Stimulated activated CD8-positive, alpha-beta memory T cell treated with anti-CD3 and anti-CD28 coated beads, Interleukin-15, amount 100 ng/mL, for 4 hours (primary cell): ENCODE measurements at places on chromosomes 4 and X.

GRCh38 chr4:73341454-73341853 is 62.6 kb upstream of the ALB start:
- DNase-seq = no peak

DNA sequence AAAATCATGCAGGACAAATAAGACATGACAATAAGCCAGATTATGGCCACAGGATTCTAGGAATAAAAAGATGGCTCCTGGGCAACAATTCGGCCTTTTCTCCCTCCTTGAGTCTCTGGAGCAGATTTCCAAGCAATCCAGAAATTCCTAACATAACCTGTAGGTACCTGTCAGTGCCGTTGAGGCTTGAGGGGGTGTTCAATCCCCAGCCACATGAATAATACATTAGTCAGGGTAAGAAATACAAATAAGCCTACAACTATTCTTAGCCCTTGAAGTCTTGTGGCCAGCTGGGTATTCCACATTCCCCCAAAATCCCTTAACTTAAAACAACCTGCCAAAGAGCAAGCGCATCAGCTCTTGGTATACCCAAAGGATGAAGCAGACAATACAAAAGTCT is 9.7 kb downstream of the CXorf38 start:
- no peak for DNase-seq

DNA sequence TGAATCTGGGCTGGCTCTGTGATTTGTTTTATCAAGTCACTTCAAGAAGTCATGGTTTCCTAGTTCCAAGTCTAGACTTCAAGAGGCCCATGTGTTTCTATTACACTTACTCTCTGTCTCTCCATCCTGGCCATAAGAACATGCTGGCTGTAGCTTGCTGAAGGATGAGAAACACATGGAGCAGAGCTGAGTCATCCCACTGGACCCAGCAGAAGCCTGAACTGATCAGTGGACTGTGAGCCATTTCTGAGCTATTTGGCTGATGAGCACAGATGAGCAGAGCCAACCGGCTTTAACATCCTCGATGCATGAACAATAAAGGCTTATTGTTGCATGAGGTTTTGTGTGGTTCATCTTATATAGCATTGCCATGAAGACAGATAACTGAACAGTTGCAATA is 290.6 kb upstream of the BOD1L1 start:
- DNase-seq = no peak

GRCh38 chr4:156388826-156389225 is 435.2 kb upstream of the CTSO start:
- no peak for DNase-seq

DNA sequence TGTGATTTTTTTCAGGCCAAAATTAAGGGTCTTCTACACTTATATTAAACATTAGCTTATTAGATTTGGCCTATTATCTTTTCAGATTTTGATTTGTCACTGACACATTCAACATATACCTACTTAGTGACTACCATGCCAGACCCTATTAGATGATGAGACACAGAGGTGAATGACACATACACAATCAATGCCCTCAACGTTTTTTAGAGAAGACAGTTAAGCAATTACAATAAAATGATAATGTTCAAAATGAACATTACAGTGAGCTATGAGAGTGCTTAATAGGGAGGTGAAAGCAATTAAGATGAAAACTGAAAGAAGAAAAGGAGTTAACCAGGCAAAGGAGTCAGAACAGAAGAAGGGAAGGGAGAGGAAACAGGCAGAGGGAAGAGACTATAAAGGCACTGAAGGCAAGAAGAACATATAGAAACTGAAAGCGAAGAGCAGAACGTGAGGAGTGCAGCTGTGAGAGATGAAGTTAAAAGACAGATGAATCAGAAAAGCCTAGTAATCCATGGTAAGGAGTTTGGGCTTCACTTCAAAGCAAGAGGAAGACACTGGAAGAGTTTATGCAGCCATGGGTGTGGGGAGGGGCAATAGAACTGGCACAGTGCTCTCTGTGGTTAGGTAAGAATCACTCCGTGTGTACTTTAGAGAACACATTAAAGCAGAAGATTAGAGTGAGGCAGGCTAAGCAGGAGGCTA is 119.0 kb downstream of the REELD1 start:
- DNase-seq = no peak

DNA sequence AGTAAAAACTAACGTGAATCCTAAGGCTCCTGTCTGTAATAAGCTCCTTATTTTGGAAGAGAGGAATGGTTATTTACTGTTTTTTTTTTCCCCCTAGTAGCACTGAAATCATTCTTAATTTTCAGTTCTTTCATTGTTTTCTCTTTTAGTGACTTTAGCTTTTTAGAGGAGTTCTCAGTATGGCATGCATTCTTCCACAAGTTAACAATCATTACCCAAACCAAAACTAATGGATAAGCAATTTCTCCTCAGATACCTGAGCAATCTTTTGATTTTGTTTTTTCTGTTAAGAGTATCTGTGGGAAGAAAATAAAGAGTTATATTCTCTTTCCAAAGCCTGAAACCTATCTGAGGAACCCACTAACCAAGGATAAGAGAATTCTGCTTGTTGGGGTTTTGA is 16.7 kb upstream of the PPA2 start:
- DNase-seq = no peak

GRCh38 chr4:65661471-65661870 is 8.8 kb downstream of the EPHA5 start:
- DNase-seq = no peak

GRCh38 chr4:20883677-20884076 is 183.4 kb downstream of the PACRGL start:
- DNase-seq = no peak

GRCh38 chrX:107447642-107448041 is 1.8 kb upstream of the FRMPD3 start:
- no peak for DNase-seq

DNA sequence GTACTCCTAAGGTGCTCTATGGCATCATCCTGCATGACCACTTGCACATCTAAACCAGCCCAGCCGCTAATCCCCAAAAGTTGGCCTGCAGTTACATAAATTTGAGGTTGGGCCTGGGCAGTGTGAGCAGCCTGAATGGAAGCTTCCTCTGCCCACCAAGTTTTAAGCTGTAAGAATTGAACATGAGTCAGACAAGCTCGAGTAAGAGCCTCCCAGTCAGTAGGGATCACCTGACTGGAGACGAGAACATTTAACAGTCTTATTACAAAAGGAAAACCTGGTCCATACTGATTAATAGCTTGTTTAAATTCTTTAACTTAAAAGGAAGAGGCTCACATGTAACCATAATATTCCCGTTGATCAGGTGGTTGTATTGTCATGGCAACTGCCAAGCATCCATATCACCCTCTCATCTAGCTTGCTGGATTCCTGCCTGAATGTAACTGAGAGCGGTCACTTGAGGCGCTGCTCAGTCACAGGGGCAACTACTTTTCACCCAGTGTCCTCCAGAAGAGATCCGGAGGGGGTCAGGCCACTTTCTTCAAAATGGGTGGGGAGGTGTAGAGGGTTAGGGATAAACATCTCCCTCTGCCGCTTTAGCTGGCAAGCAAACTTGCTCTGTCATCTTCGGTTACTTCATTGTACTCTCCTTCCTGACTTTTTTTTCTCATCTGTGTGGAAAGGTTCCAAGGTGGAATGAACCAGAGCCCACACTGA is 56.6 kb upstream of the WDR1 start:
- no peak for DNase-seq

DNA sequence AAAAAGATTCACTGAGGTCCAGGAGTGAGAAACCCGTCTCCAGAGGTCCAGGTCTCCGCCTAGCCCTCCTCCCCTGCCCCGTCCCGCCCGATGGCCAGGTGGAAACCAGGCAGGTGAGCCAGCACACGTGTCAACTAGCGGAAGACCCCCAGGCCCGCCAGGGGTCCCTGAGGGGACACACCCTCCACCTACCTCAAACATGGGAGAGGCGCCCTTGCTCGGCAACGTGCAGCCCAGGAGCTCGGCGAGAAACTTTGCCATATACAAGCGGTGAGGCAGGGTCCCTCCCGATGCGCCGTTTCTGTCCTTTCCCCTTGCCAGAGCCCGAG is 330.0 kb downstream of the HNRNPD start:
- DNase-seq = no peak

- DNase-seq = no peak
Measured at GRCh38 chr4:74822603-74823002, 28.3 kb upstream of the BTC start.

- DNase-seq = no peak
Measured at GRCh38 chr4:79663865-79664264, 255.8 kb upstream of the GK2 start.

DNA sequence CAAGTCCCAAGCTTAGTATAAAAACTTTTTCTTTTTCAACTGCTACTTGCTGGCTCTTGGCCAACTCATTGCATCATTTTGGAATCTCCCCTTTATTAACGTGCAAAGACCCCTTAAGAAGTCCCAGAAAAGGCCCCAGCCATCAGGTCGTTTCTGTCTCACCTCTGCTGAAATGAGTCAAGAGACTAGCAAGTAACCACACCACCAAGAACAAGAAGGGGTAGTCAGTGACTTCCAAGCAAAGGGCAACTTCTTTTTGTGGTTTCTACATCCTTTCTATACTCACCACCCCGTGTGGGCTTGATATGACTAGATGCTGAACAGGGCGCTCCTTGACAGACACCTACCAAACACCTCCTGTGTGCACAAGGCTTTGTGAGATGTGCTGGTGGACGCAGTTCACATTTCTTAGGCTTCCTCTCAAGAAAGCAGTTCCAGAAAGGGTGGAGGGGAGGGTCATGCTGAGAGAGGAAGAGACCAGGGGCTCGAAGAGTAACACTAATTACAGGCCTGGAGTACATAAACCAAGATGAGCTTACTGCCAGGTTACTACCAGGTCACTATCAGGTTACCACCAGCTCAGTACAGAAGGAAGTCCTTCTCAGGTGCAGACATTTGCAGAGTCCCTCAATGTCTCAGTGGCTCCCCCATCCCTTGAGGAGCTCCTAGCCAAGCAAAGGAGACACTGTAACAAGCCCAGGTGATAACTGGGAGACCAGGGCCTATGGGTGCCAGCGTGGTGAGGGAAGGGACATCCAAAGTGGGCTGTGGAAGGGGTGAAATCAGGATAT is 19.3 kb downstream of the JAKMIP1 start:
- no peak for DNase-seq

- no peak for DNase-seq
Measured at GRCh38 chr4:77003400-77003799, 53.8 kb downstream of the SEPTIN11 start.

GRCh38 chrX:3598709-3599108 is 114.7 kb downstream of the PRKX start:
- DNase-seq = no peak

- DNase-seq = no peak
Measured at GRCh38 chrX:95956745-95957144, 727.9 kb upstream of the DIAPH2 start.

- DNase-seq = no peak
Measured at GRCh38 chrX:110167952-110168451, 149.9 kb downstream of the AMMECR1 start.

- DNase-seq = no peak
Measured at GRCh38 chr4:141647966-141648365, 11.6 kb downstream of the IL15 start.

DNA sequence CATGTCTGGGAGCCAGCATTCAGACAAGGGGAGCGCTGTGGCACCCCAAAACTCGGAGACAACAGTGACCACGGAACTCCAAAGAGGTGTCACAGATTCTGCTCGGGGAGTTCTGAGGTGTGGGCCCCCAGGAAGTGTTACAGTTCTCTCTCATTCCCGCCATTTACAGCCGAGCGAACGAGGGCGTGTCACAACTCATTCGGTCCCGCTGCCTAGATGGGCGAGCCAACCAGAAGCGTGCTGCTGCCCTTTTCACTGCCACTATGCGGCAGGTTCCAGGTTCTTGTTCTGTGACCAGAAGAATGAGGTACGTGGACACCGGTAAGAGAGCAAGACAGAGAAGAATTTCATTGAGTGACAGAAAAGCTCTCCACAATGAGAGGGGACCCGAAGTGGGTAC is 1370.6 kb upstream of the AGA start:
- DNase-seq = no peak

DNA sequence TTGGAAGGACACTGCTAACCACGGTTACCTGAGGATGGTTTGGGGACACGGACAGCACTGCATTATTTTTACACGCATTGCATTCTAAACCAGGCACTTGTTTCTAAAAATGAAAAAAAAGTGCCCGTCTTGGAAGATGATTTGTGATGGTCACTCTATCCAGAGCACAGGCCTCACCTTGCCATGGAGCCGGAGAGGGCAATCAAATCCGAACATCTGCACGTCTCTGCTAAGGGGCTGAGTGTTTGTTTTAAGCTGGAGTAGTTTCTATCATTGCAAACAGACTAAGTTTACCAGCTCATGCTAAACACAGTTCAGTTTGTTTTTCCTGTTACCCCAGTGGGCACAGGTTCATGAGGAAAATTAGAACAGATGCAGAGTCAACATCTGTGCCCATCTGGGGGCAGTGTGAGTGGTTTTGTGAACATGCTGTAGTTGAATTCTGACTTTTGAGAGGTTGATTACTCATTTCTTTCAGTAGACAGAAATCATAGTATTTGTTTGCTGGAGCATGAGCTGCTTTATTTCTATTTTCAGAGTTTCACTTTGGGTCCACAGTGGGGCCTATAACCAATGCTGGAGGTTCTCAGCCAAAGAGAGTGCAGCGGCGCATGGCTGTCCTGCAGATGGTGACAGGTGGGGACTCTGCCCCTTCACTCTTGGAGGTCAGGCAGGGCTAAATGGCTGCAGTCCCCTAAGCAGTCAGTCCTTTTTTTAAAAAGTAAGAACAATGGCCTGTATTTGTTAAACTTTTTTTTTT is 65.4 kb upstream of the ENPP6 start:
- no peak for DNase-seq

DNA sequence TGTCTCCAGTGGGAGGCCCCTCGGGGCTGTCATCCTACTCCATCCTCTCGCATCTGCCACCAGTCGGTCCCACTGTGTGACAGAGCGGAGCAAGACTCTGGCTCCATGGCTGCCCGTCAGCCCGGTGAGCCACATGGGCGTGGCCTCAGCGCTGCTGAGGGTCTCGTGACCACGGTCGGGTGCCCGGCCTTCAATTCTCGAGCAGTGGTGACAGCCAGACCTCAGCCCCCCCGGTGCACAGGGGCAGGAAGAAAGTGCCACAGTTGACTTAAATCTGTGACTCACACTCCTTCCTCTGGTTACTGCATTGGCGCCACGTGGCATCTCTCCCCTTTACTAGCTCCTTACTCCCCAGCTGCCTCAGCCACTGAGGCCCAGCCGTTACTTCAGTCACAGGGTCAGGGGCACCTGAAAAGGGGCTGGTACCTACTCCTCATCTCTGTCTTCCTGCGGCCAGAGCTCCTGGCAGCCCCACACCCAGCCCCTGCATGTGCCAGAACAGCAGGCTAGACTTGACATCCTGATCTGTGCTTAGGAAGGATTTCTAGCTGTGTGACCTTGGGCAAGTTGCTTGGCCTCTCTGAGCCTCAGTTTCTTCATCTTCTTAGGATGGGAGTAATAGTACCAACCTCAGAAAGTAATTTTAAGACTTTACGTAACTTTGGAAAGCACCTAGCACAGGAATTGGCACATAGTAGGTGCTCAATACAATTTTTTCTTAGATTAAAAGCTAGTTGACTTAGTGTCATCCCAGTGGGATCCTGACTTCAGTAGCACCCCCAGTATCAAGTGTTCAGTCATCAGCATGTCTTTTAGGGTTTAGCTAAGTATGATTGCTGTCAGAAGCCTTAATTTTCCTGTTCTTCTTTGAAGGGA is 66.1 kb downstream of the TNIP2 start:
- DNase-seq = peak; percentile 20

GRCh38 chrX:22424919-22425318 is 152.2 kb downstream of the CBLL2 start:
- DNase-seq = no peak

GRCh38 chr4:148076964-148077363 is 345.1 kb downstream of the ARHGAP10 start:
- no peak for DNase-seq
